Left forelimb (tissue), 1 donor: ENCODE measurements at places on chromosomes 5 and 9.
A peak's percentile ranks its signal among the peaks of the same experiment; 100 is the strongest.

DNA sequence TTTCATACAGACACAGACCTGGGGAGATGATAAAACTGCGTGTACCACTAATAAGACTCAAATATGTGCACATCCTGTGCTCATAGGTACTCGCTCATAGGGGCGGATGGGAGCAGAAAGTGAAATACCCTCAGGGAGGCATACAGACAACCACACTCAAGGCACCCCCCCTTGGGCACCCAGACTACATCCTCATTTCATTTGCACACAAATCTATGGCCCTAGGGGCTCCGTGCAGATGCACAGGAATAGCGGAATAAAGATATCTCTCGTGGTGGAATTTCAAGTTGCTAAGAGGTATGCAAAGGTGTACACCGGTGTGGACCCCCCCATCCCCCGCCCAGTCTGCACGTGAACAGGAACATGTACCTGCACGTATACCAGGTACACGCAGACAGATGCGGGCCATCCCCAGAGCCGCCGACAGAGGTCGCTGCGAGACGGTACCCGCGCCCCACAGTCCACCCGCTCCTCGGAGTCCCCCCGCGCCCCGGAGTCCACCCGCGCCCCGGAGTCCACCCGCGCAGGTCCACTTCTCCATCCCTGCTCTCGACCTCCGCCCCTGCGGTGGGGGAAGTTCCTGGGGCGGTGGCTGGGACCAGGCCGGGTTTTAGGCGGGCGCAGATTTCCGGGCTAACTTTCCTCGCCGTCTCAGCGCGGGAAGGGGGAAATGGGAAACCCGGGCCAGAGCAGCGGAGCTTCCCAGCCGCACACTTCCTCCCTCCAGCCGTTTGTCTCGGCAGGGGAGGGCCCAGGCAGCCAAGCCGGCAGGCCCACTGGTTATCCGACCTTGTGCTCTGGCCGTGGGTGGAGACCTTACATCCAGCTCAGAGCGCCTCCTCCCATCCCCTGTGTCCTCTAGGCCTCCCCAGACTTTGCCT is 1.0 kb upstream of the IL12B start:
- peak; percentile 78 for DNase-seq

- DNase-seq: no peak
Observed at GRCh38 chr9:76462126-76462525, 3.1 kb downstream of the GCNT1 start.

GRCh38 chr5:126166368-126166767 is 256.8 kb upstream of the GRAMD2B start:
- no peak for DNase-seq

DNA sequence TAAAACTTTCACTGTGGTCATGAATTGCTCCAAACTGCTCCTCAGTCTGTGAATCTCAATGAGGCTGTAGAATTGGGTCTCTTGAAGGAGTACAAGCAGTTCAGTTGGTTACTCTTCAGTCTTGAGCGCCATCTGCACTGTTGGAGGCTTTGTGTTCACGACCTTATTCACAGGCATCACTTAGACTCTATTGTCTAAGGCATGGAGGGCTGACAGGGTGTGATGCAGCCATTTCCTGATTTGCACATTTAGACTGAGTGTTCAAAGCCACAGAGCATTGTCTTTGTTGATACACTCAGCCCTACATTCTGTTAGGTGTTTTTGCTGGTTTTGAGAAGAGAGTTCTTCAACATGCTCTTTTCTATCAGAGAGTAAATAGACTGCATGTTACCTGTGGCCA is 355.9 kb upstream of the RIOK2 start:
- DNase-seq: no peak

DNA sequence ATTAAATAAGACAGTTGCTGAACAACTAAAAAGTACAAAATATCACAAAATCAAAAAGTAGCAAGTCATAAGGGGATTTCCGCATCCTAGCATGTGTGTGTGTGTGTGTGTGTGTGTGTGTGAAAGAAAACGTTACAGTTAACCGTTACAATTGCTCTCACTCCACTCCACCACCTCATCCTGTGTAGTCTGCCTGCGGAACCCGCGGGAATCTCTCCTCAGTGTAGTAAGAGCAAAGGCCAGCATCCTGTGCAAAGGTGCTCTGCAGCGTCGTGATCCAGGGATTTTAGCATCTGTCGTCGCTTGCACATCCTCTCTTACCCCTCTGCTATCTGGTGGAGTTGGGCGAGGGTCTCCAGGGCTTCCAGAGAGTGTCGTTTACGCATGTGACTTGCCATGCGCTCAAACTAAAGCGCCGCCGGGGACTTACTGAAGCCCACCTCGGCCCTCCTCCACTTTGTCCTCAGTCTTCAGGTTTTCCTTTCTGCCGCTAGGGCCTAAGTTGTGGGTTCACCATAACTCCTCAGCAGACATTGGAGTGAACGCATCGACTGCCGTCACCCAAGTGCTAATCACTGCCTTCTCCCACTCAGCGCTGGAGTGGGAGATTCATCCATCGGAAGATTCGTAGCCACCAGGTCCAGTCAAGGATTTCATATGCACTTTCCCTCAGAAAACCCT is 3.9 kb downstream of the CDKN2B start:
- DNase-seq: no peak

DNA sequence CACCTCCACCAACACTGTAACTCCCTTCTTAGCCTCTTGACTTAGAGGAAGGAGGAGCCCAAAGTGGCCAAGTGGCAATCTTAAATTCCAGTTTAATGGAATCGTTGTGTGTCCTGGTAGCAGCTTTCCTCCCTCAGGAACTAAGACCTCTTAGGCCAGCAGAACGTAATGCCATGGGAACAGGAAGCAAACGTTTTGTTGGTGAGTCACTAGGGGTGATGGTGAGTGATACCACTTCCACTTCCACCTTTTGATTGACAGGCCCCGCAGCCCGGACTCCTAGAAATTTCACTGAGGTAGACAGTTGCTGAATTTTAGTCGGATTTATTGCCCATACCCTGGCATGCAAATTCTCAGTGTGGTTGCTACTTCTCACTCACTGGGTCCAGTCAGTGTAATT is 94.2 kb upstream of the FBN2 start:
- no peak for DNase-seq

- DNase-seq: no peak
Observed at GRCh38 chr5:159764283-159765134, 151.8 kb upstream of the ADRA1B start.

DNA sequence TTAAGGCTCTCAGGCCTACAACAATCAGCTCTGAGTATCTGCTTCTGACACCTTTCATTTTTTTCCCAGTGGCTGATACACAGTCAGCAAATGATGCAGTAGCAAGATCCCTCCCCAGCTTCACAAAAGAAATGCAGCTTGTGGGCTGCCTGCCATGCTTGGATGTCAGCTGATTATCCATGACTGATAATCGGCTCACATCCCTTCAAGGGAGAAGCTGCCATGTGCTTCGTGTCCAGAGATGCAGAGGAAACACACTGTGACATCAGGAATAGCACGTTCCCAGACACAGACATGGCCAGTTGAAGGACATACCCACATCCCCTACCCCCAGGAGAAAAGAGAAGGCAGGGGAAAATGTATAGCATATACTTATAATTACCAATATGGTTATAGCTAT is 27.9 kb downstream of the TMEM215 start:
- no peak for DNase-seq

DNA sequence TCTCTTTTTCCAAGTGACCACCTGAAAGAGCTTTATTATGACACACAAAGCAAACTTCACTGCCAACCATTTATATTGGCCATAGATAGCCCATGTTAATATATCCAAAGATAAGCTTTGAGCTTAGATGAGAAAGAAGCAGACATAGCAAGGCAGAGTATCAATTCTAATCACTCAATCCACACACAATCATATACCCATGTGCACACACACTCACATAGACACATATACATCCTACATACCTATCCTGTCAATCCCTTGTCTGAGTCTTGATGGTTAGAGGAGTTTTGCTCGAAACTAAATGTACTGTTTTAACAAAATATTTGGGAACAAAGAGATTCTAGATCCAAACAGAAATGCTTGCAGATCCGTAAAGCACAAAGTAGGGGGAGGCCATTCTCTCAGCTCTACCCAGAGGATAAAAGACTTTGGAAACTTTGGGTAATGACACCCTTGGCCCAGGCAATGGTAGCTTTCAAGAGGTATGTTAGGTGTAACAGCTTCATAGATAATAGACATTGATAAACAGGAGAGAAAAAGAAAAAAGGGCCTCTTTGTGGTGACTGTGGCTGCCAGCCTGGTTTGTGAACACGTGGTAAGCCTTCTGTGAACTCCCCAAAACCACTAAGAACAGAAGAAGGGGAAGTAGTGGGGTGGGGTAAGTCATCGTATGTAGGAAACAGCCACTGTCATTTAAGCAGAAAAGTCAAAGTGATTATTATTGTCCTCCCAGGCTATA is 121.6 kb downstream of the TLR4 start:
- DNase-seq: no peak

DNA sequence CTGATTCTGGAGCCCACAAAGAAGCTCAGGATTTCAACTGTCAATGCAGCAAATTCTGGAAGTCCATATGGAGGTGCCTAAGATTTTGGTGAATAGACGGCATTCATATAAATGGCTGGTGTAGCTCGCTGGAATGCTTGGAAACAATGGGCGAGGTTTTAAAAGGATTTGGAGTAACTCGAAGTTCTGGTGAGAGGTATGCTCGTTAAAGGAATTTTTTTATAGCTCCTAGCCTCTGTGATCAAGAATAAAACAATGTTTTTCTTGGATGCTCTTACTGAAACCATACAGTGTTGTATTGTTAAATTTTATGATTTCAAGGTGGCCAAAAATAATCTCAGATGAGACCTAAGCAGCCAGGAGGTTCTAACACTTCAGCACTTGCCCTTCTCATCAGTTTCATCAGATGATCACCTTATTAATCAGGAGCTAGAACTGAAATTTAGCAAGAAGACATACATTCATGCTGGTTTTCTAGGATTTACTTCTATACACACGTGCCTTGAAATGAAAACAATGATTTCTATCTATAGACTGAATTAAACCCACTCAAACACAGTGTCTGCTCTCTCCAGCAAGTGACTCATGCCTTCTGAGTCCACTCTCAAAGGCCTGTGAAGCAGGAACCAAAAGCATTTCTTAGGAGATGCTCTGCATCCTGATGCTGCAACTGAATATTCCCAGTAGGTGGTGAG is 79.2 kb downstream of the OTULIN start:
- DNase-seq: no peak

DNA sequence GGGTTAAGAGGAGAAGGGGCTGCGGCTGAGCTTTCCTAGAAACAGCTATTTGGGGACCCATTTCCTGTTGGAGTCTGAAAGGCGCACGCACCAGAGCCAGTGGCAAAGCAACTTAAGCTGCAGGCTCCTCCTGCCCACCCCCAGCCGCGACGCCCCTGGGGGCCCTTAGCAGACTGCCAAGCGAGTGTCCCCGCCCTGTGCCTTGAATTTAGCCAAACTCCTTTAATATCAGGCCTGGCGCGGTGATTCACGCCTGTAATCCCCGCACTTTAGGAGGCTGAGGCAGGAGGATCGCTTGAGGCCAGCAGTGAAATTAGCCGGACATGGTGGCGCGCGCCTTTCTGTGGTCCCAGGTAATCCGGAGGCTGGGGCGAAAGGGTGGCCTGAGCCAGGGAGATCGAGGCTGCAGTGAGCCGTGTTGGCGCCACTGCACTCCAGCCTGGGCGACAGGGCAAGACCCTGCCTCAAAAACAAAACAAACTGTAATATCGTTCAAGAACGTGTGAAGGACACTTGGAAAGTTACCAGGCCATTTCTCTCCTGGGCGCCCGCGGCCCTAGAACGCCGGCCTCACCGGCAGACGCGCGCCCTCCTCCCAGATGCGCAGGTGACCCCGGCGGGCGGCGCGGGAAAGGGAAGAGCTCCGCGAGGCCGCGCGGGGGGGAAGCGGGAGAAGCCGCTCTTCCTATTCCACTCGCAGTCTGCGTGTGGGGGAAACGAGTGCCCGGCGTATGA is 1.0 kb upstream of the F2R start:
- no peak for DNase-seq

- DNase-seq: no peak
Observed at GRCh38 chr9:128503870-128504269, 649 bp upstream of the GLE1 start.

- DNase-seq: no peak
Observed at GRCh38 chr9:33162721-33163311, 4.3 kb downstream of the B4GALT1 start.

DNA sequence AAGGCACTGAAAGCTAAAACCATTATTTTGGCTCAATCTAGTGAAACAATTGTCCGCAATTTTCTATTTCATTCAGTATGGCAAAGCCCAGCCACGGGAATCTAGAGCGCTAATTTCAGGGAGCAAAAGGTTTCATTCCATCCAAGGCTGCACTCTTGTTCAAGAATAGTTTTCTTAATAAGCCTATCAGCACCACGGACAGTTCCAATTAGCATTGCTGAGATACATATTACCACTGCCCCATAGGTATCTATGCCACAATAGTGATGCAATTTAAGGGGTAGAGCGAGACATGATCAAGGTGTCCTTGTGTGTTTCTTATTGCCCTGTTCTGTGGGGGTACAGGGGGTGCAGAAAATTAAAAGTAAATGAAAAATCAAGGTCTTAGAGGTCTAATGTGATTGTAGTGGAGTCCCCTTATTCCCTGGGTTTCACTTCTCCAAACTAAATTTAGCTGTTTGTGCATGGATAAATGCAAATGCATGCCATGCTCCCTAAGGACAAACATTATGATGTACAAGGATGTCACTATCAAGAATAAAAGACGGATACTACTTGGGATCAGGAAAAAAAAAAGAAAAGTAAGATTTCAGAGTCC is 45.5 kb downstream of the SPOCK1 start:
- no peak for DNase-seq

- DNase-seq: no peak
Observed at GRCh38 chr5:57824047-57824446, 341.4 kb upstream of the ACTBL2 start.

DNA sequence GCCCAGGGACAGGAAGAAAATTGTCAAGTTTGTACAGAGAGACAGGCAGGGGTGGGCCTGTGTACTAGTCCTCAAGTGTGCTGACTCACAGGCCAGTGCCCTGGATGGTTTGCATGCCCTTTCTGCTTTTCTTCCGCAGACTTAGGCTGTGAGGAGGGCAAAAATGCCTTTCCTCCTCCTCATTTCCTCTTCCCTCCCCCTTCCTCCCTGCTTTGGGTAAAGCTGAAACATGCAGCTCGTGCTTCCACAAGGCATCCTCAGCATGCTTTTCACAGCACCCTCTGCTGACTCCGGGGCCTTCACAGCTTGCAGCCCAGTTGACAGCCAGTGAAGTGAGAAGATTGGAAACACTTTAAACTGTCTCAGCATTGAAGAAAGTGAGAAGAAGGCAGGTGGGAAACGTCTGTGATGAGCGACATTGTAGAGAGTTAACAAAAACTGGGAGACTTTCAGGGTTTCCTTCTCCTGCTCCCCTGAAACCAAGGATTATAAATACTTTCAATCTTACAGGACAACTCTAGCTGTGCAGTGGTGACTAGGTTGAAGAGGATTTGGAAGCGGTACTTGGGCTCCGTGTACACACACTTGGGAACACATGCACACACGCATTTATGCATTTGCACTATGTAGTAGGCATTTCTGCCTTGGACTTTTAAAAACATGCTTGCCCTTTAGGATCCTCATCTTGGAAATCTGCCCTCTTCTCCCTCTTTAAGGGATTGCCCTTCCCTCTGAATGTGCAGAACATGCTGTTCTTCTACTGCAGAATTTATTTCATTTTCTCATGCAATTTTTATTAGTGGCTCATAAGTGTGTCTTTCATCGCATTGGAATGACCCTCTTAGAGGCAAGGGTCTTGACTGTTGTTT is 138.8 kb downstream of the GRIA1 start:
- no peak for DNase-seq
